ENCODE measurements at places on chromosomes 1 and 21.

GRCh38 chr1:118649369-118650106, 338.6 kb downstream of the TBX15 start:
- DNase-seq, result no peak

- DNase-seq, result peak; percentile 23
Measured at GRCh38 chr1:114453361-114453784, 57.6 kb downstream of the TRIM33 start.

- no peak for DNase-seq
Measured at GRCh38 chr1:177669161-177669560, 300.7 kb downstream of the SEC16B start.

DNA sequence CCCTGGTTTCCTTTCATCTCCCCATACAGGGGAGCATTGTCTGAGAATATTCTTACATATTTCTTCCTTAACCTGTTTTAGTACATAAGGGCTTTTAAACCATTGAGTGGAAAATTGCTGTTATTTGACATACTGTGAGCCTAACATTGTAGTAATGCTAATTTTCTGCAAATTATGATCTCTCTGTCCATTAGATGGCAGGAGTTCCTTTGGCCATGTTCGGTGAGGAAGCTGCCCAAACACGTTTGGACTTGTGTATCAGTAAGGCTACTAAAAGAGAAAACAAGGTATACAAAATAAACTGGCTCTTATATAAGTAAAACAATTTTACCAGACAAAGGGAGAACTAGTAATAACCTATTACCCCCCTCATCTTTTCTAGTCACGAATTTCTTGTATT, 29.2 kb downstream of the CDC7 start:
- no peak for DNase-seq

- DNase-seq, result no peak
Measured at GRCh38 chr1:25864434-25864833, 5.2 kb upstream of the AUNIP start.

- DNase-seq, result no peak
Measured at GRCh38 chr1:115219927-115220326, 118.1 kb downstream of the NGF start.

DNA sequence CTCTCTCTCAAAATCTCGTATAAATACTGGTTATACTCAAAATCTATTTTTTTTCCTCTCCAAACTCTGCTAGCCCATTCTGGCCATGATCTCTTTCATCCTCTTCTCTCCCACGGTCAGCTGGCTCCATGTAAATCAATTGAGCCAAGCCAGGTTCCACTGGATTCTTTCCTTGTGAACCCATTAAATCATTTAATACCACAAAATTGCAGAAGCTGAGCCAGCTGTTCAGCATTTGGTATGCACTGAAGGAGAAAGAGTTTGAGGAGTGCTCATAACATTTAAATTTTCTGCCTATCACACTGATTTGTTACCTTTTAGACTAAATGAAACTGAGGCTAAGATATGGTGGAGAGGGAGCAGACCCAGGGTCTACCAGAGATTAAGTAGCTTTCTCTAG, 29.1 kb upstream of the TADA1 start:
- no peak for DNase-seq

- DNase-seq, result peak; percentile 46
Measured at GRCh38 chr1:46333300-46334029, 7.1 kb upstream of the NSUN4 start.

All from HuH-7.5 (cell line).